ENCODE measurements at places on chromosomes 2 and 18.

GRCh38 chr2:236675051-236675450, 105.4 kb downstream of the ACKR3 start:
- DNase-seq: no peak

DNA sequence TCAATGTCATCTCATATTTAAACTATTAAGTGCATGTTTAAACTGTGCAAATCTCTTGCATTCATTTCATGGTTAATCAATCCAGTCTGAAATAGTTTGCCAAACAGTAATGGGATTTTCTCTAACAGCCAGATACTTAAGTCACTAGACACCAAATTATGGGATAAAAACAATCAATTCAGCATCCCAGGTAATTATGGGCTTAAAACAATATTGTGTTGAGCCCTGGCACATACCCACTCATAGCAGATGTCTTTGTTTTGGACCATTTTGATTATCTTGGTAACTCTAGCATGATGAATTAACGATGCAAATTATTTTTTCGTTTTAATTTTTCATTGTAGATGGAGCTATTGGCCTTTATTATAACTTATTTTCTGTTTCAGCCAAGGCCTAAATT, 118.5 kb upstream of the CD302 start:
- no peak for DNase-seq

DNA sequence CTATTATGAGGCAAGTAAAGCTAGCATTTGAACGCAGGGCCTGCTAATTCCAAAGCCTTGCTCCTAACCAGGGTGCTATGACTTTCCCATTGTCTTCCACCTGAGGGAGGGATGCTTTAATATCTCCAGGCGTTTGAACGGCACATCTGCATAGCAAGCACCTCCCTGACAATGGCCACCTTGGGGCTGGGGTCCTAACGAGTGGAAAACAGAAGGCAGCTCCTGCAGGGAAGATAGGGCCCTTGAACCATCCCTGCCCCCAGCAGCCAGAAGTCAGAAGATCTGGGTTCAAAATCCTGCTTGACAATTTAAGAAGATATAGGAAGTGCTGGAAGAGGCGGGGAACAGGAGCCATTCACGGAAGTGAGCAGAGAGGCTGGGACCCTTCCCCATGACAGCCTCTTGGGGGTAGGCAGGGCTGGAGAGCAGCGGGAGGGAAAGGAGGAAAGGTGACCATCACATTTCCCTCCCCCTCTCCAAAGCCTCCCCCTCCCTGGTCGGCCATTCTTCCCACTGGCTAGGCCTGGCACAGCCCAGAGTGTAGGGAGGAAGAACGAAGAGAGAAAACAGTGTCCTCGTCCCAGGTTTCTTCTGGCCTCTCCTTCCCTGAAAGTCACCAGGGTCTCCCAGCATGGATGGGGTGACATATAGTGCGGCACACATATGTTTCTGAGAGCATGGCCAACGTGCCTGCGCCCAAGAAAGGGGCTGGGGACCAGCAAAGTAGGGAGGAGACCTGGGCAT, 73.5 kb downstream of the EMX1 start:
- DNase-seq: no peak

GRCh38 chr2:134412639-134412999, 158.7 kb downstream of the MGAT5 start:
- no peak for DNase-seq

- DNase-seq: no peak
Measured at GRCh38 chr2:197031803-197032202, 105.3 kb upstream of the PGAP1 start.

DNA sequence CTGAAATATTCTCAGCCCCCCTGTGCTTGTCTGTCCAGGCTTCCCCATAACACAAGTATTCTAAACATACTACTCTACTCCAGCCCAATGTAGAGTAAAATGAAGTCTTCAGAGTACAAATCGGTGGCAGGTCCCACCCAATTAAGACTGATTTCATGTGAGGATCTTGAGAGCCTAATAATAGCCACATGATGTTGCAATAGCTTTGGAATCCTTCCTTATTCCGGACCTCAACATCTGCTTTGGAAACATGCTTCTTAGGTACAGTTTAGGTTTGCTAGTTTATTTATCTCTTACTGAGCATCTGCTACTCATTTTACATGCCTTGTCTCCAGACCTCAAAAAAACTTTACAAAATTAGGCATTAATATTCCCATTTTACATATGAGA, 207.3 kb upstream of the RAB6C start:
- no peak for DNase-seq

- DNase-seq: no peak
Measured at GRCh38 chr2:120452945-120453634, 107.2 kb downstream of the INHBB start.

DNA sequence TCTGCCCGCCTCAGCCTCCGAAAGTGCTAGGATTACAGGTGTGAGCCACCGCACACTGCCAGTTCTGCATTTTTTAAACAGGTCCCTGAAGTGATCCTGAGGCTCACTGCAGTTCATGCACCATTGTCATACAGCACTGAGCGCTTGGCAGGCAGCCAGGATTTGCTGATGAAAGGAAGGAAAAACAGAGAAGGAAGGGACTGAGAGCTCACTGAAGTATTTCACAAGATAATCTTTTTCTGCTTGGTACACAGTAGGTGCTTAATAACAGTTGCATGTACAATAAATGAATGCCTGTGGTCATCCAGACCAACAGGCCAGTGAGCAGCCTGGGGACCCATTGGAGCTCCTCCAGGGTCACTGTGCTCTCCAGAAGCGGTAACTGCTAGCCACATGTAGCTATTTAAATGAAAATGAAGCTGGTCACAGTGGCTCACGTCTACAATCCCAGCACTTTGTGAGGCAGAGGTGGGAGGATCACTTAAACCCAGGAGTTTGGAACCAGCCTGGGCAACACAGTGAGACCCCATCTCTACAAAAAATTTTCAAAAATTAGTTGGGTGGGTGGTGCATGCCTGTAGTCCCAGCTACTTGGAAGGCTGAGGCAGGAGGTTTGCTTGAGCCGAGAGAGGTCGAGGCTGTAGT, 33.1 kb upstream of the SMAD7 start:
- no peak for DNase-seq

DNA sequence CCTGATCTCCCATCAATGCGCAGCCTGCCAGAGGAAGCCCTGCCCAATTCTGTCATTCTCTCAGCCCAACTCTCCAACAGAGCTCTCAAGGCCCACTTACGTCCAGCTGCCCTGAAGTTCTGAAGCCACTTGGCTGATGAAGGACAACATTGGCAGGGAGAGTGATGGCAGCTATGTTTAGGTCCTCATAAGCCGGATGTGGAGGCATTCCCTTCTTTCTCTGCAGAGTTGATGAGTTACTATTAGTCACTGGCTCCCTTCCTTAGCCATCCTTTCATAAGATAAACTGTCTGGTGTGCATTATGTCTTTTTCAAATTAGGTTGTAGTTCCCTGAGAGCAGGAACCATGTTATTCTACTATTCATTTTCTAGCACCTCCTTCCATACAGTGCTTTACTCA, 22.5 kb upstream of the TACR1 start:
- DNase-seq: no peak

DNA sequence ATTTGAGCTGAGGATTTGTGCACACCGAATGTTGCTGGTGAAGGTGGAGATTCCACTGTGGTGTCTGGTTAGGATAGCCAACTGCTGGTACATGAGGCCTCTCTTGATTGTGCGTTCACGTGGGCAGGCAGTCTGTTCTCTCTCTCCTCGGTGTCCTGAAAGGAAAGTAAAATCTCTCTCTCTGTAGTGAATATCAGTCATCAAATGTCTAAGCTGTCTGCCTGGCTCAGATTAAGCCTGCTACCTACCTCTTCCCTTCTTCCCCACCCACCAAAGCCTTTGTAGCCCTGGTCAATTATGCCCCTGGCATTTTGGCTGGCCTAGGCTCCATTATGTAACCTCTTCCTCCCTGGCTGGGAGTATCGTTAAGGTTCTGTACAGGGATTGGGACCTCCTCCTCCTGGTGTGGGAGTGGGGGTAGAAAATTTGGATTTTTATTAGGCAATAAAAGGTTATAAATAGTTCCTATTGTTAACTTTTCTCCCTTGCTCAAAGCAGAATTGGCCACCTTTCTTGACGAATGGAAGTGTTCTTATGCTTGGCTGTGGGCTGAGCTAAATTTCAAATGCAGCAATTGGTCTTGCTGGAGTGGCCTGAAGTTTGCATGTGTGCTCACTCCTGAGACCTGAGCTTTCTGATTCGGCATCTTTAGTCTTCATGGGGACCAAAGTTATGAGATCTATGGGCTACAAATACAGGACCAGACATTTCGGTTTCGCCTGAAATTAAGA, 148.8 kb downstream of the WDSUB1 start:
- DNase-seq: no peak

GRCh38 chr2:194343167-194343566, 1313.9 kb upstream of the SLC39A10 start:
- no peak for DNase-seq

- no peak for DNase-seq
Measured at GRCh38 chr2:218252509-218253231, 8.1 kb upstream of the GPBAR1 start.

GRCh38 chr18:31439807-31440325, 7.7 kb upstream of the DSG3 start:
- no peak for DNase-seq

DNA sequence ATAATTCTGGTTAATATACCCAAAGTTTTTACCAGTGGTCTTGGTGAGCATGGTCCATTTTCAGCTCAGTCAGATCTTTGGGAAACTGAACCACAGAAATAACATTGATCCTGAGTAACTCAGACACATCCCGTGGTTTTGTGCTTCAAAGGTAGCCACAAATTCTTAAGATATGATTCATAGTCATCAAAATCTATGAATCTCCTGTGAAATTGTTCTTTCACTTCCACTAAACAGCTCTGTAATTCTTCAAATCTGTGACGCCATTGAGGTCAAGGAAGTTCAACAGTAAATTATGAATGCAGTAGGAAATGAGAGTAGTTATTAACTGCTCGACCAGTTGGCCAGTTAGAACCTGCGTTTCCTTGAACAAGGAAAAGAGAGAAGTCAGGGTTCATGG, 147.3 kb downstream of the IRS1 start:
- DNase-seq: no peak

- DNase-seq: no peak
Measured at GRCh38 chr2:233461481-233461891, 105.1 kb downstream of the USP40 start.

DNA sequence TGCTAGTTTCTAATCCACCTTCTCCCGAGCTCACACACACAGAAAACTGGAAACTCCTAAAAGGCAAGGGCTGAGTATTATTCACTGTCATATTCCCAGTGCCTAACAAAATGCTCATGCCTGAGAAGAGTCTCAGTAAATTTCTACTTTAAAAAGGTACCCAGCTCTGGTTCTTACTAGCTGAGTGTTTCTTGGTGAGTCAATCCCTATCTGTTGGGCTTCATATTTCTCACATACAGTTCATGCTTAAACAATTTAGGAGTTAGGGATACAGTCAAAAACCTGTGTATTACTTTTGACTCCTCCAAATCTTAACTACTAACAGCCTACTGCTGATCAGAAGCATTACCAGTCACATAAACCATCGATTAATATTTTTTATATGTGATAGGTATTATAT, 204.9 kb downstream of the EN1 start:
- DNase-seq: no peak

- DNase-seq: no peak
Measured at GRCh38 chr18:76388261-76388660, 106.8 kb downstream of the ZNF516 start.

DNA sequence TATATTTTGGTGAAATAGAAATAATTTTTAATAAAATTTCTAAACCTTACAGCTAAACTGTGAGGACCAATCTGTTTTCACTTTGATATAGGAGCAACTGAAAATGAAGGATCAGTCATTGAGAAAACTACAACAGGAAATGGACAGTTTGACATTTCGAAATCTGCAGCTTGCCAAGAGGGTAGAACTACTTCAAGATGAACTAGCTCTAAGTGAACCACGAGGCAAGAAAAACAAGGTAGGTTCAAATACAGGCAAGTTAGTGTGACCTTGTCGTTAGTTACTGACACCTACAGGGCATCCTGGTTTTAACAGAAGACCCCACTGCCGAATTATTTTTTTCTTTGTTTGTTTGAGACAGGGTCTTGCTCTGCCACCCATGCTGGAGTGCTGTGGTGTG, 75.5 kb upstream of the STON1 start:
- no peak for DNase-seq

DNA sequence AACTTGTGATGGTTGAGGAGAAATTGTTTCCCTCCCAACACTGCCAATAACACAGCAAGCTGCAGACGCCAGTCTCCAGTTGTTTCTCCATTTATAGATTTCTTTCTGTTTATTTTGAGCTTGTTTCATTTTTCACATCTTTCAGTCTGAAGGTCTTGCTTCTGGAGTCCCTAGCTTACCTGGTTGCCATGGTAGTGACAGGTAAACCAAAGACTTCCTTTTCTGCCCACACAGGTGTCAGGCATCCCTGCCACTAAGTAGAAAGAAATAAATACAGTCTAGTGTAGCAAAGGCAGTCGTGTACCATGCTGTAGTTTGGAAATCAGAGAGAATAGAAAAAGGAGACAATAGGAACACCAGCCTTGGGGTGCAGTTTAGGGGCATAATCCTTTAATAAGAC, 82.8 kb downstream of the MARCHF4 start:
- DNase-seq: no peak

DNA sequence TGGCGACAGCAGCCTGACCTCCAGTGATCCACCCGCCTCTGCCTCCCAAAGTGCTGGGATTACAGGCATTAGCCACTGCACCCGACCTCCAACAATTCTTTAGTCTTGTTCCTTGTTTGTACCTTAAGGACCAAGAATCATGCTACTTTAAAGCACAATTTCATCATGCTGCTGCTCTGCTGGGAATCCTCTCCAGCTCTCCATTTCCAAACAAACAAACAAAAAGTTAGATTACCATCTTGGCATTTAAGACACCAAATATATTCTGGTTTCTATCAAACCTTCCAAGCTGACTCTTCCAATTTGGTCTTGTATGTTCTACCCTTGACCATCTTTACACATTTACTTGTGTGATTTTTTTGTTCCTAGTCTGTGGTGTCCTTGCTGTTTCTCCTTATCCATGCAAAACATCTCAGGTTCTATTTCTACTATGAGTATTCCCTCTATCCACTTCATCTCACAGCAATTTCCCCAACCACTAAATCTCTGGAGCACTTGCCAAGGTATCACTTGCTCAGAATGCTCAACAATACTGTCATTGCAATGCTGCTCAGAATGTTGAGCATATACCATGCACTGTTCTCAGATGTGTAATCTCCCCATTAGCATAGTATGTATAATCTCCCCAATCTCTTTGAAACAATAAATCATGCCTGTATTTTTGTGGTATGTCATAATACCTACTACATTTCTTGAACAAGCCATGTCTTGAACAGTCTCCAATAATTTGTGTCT, 73.2 kb upstream of the GALNT5 start:
- DNase-seq: no peak

DNA sequence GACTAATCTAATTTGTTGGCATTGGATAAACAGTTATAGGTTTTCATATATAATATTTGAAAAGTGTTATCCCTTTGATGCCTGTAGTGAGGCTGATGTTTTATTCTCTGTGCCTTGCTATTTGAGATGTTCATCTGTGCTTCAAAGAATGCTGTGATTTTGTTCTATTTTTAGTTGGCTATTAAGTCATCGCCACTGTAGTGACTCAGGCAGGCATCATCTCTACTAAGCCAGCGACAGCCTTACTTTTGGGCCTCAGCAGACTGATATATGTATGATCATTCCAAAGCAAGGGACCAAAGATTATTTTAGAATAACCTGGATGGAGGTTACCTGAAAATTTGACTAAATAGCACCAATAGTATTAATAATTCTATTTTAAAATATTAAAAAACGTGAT, 1674.5 kb upstream of the NXPH2 start:
- no peak for DNase-seq

GRCh38 chr2:71893646-71894045, 254.0 kb downstream of the CYP26B1 start:
- DNase-seq: no peak

GRCh38 chr2:113877711-113878598, 11.9 kb upstream of the ACTR3 start:
- no peak for DNase-seq
